ENCODE measurements at places on chromosomes 3 and 15. TPM values are rescaled to one million over a fixed set of nuclear protein-coding genes. Genes with fewer than 3 reads are reported as not detected.
A peak's percentile ranks its signal among the peaks of the same experiment; 100 is the strongest.

DNA sequence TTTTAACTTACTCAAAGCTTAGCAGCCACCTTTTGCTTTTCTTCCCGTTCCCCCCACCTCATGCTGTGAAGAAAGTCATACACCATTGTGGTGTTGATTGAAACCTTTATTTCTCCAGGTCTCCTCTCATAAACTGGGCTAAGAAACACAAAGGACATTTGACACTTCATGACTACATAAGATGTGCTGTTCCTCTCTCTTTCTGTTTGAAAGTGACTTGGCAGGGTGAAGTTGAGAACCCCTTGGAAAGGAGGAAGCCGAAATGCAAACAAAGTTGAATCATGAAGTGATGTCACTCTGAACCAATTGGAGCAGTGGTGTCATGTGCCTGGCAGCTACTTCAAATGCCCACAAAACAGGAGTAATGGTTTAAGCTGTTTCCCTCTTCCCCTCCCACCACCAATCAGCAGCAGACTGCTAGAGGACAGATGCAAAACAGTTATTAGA, 174.7 kb downstream of the IGF1R start:
- DNase-seq: no peak

GRCh38 chr3:97765336-97765735, 778 bp downstream of the ARL6 start:
- DNase-seq: no peak

DNA sequence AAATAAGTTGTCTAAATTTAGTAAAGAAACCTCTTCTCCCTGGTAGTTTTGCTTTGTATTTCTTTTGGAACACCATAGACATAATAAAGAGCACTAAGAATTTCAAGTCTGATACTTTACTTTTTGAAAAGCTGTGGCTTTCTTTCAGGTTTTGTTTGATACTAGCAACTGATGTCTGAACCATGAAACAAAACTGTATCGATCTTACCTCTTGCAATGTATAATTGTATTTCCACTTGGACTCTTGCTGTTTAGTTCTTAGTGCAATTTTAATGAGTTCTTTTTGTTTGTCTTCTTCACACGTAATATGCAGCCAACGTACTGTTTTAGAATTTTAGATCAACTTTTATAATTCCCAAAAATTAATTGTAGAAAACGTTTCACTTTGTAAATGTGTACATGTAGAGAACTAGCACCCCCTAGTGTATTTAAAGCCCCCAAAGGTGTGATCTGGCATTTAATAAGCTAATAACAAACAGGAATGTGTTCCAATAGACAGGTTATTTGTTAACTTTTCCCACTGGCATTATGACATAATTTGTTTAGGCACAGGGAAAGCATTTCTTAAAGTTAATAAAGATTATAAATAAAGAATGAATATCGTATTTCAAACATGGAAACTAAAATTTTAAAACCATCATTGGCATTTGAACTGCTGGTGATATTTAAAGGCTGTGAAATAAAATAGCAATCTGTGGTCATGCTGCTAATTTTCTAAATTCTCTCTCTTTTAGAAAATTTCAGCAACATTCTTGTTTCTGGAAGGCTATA, 289.1 kb upstream of the DNAJC19 start:
- DNase-seq: no peak

GRCh38 chr3:149936812-149937230, 33.9 kb downstream of the PFN2 start:
- DNase-seq: peak; percentile 15

The ERICH6 gene
- 0.78 TPM for polyA plus RNA-seq

The UBAP1L gene
- 9.1 TPM for polyA plus RNA-seq
